Large intestine (tissue), 12 donors: ENCODE measurements at places on chromosomes 4 and X. TPM values are rescaled to one million over a fixed set of nuclear protein-coding genes. Genes with fewer than 3 reads are reported as not detected.
A peak's percentile ranks its signal among the peaks of the same experiment; 100 is the strongest.

DNA sequence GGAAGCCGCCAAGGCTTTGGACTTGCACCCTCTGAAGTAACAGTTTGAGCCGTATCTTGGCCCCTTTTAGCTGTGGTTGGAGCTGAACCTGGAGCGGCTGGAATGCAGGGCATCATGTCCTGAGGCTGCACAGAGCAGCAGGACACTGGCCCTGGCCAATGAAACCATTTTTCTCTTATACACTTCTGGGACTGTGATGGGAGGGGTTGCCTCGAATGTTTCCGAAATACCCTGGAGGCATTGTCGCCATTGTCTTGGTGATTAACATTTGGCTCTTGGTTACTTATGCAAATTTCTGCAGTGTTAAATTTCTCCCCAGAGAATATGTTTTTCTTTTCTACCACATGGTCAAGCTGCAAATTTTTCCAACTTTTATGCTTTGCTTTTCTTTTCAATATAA, 137.2 kb downstream of the MAGEC1 start:
- no peaks in the 10 kb centered on the region for H3K27me3 ChIP-seq
- H3K27ac ChIP-seq: no peak overlapping the region
- no peak overlapping the region for H3K4me3 ChIP-seq
- no peaks in the 10 kb centered on the region for H3K36me3 ChIP-seq

GRCh38 chrX:80388206-80388605, 32.0 kb upstream of the TENT5D start:
- H3K27ac ChIP-seq: no peak overlapping the region
- no peak overlapping the region for H3K4me3 ChIP-seq
- DNase-seq: no peak
- H3K27me3 ChIP-seq: no peaks in the 10 kb centered on the region
- no peaks in the 10 kb centered on the region for H3K4me1 ChIP-seq
- H3K36me3 ChIP-seq: no peaks in the 10 kb centered on the region

GRCh38 chrX:15600745-15601144, at the start of gene ACE2:
TSS of gene ACE2 (minus strand) at chrX:15600960. CDS start at chrX:15600911, 49 bp downstream.
- no peaks in the 10 kb centered on the region for H3K36me3 ChIP-seq
- peaks cover 22% of the 10 kb centered on the region for H3K4me1 ChIP-seq
- DNase-seq: peak; percentile 42

DNA sequence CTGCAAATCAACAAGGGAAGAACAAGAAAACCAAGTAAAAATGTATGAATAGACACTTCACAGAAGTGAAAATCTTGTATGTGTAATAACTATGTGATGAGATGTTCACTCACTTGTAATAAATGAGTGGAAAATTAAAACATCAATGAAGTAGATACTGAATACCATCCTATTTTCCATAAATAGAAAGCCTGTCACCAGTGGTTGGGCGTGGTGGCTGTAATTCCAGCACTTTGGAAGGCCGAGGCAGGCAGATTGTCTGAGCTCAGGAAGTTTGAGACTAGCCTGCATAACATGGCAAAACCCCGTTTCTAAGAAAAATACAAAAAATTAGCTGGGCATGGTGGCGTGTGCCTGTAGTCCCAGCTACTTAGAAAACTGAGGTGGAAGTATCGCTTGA, 53.5 kb upstream of the SOD3 start:
- H3K4me3 ChIP-seq: no peak overlapping the region
- no peaks in the 10 kb centered on the region for H3K27me3 ChIP-seq
- H3K36me3 ChIP-seq: no peaks in the 10 kb centered on the region
- H3K4me1 ChIP-seq: no peaks in the 10 kb centered on the region
- DNase-seq: no peak

GRCh38 chrX:2638279-2638678, 52.8 kb upstream of the CD99 start:
- no peak overlapping the region for H3K27ac ChIP-seq
- H3K36me3 ChIP-seq: peaks cover 31% of the 10 kb centered on the region
- no peaks in the 10 kb centered on the region for H3K4me1 ChIP-seq

GRCh38 chrX:120741452-120741851, 111.6 kb upstream of the C1GALT1C1 start:
- H3K27ac ChIP-seq: no peak overlapping the region
- H3K27me3 ChIP-seq: no peaks in the 10 kb centered on the region
- H3K4me3 ChIP-seq: no peak overlapping the region
- DNase-seq: no peak
- no peaks in the 10 kb centered on the region for H3K36me3 ChIP-seq

DNA sequence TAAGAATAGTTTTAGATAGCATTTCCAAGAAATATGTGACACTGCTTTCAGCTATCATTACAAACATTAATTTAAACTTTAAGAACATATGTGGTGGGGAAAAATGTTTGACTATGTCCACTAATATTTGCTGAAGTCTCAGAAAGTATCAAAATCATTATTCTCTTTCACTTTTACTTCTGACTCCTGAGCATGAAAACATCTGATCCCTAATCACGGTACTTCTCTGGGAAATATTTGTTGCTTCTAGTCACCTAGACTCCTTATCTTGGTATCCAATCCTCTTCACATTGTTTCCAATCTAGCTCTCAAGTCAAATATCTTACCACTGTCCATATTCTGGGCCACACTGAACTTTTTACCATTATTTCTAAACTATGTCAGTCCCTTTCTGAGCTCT, 10.8 kb downstream of the NUDT6 start:
- no peak overlapping the region for H3K27ac ChIP-seq
- DNase-seq: no peak
- no peak overlapping the region for H3K4me3 ChIP-seq
- H3K4me1 ChIP-seq: no peaks in the 10 kb centered on the region
- peaks cover 2% of the 10 kb centered on the region for H3K36me3 ChIP-seq

DNA sequence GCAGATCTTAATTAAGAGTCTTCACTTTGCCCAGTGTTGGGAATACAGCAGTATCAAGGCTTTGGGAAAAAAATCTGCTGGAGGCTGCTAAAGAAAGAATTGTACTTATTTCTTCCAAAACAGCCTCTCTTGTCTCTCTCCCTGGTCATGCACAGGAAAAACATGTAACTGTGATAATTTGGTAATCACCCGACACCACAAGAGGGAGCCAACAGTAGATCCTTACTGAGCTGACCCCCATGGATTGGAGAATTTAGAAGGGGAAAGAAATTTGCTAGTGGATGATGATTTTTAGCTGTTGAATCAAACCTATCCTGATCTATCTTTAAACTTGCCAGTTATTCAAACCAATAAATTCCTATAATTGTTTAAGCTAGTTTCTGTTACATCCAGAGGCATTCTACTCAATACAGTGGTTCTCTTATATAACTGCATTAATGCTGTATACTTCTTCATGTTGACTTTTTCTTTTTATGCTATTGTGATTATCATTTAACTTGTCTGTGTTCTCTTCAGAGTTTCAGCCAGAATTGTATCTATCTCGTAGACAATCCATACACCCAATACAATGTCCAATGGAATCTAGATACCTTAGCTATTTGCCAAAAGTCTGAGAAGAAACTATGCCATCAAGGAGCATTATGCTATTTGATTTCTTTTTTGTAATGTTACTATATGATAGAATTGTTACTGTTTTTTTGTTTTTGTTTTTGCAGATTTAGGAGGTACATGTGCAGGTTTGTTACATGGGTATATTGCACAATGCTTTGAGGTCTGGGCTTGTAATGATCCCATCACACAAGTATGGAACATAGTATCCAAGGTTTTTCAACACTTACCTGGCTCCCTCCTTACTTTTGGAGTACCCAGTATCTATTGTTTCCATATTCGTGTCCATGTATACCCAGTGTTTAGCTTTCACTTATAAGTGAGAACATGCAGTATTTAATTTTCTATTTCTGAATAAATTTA, 31.3 kb upstream of the ARHGEF38 start:
- DNase-seq: peak; percentile 52
- H3K4me3 ChIP-seq: no peak overlapping the region
- H3K36me3 ChIP-seq: no peaks in the 10 kb centered on the region
- no peaks in the 10 kb centered on the region for H3K27me3 ChIP-seq
- no peak overlapping the region for H3K27ac ChIP-seq

The TMPRSS11A gene
- 0.04 TPM for polyA plus RNA-seq

DNA sequence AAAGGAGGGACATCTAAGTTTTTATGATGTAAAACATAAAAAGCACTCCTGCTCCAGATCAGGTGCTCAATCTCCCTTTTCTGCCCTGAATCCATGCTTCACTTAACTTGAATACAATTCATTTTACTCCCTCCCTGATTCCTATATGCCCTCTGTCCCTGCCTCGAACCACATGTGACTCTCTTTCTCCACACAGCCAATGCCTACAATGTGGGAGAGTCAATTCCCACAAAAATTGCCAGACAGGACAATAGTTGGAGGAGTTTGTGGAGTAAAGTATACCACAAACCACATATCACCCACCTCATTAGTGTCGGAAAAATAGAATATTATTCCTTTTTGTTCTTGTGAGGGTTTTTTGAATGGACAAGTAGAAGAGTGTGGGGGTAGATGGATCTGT, 9.7 kb downstream of the AMMECR1 start:
- peaks cover 9% of the 10 kb centered on the region for H3K4me1 ChIP-seq
- no peaks in the 10 kb centered on the region for H3K36me3 ChIP-seq
- no peaks in the 10 kb centered on the region for H3K27me3 ChIP-seq

The ADH1A gene
- 1.3 TPM for polyA plus RNA-seq

The RBMXL3 gene
- not detected for polyA plus RNA-seq

DNA sequence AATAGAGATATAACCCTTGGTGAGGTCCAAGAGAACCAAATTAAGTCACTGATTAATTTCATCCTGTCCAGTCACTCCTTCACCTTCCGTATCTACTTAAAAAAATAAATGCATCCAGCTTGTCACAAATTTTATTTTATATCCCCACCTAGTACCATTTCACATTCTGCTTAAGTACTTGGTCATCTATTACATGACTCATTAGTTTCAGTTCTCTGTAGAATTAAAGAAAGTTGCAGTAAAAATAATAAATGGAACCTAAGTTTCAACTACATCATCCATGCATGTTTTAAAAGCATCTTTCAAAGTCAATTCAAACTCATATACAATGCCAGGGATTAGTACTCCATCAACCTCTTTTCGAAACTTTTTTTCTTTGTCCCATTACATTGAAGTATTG, 130.2 kb downstream of the SH2D1A start:
- no peak for DNase-seq
- H3K4me1 ChIP-seq: no peaks in the 10 kb centered on the region
- H3K4me3 ChIP-seq: no peak overlapping the region
- H3K36me3 ChIP-seq: no peaks in the 10 kb centered on the region
- H3K27ac ChIP-seq: no peak overlapping the region

DNA sequence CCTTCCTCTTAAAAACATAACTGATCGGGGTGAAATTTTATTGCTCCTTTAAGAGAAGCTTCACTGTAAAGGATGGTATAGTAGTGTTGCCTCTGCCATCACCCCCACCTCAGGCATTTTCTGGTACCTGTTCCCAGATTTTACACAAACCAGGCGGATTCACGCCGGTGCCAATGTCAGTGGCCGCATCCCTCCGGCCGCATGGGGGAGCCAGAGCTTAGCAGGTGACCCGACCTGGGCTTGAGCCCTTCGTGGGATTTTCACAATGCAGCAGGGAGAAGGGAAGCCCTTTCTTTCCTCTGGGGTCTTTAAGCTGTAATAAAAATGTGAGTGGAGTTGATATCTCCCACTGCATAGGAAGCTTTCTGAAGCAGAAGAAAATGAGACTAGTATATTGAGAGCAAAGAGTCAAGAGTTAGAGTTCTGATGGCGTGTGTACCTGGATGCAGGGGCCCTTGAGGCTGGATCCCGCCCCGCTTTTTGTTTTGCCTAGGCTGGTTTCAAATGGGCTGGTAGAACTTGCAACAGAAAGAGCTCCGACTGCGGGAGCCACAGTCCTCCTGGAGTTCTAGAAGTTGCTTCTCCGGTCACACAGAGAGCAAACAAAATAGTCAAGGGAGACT, 59.4 kb downstream of the POLR2B start:
- H3K36me3 ChIP-seq: peaks cover 1% of the 10 kb centered on the region
- H3K4me1 ChIP-seq: no peaks in the 10 kb centered on the region
- DNase-seq: peak; percentile 43
- no peak overlapping the region for H3K27ac ChIP-seq

GRCh38 chrX:15815779-15816437, 25.6 kb downstream of the ZRSR2 start:
- H3K36me3 ChIP-seq: peaks cover 26% of the 10 kb centered on the region
- H3K27ac ChIP-seq: no peak overlapping the region
- H3K4me3 ChIP-seq: no peak overlapping the region

DNA sequence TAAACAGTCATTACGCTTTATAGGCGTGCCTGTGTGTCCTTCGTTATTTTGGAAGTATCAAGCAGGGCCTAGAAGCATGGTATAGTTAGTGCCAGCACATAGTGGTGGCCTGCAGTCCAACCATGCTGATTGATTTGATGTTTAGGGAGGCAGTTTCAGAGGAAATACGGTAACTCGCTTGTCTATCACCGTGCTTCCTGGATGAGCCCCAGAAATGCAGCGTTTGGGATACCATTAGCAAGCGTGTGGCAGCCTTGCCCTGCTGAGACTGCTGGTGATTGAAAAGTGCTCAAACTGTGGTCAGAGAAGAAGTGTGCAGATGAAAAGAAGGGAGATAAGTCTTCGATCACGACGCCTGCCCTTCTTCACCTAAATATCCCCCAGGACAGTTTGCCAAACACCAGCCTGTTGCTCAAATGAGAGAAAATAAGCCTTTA, 158.4 kb downstream of the CHIC2 start:
- peak overlapping the region; percentile 36 for H3K27ac ChIP-seq
- no peaks in the 10 kb centered on the region for H3K36me3 ChIP-seq
- peaks cover 22% of the 10 kb centered on the region for H3K4me1 ChIP-seq
- DNase-seq: no peak
- peaks cover 12% of the 10 kb centered on the region for H3K27me3 ChIP-seq

GRCh38 chrX:2829469-2830246, 928 bp downstream of the GYG2 start:
- no peak overlapping the region for H3K27ac ChIP-seq
- H3K4me3 ChIP-seq: peak overlapping the region; percentile 40
- no peaks in the 10 kb centered on the region for H3K4me1 ChIP-seq
- DNase-seq: no peak
- no peaks in the 10 kb centered on the region for H3K27me3 ChIP-seq

The ANOS1 gene
- 5.9 TPM for polyA plus RNA-seq

- no peaks in the 10 kb centered on the region for H3K36me3 ChIP-seq
- no peak overlapping the region for H3K27ac ChIP-seq
- H3K4me1 ChIP-seq: peaks cover 10% of the 10 kb centered on the region
- no peak for DNase-seq
These were observed 3.3 kb upstream of the MYOZ2 start for GRCh38 chr4:119132306-119132705.

DNA sequence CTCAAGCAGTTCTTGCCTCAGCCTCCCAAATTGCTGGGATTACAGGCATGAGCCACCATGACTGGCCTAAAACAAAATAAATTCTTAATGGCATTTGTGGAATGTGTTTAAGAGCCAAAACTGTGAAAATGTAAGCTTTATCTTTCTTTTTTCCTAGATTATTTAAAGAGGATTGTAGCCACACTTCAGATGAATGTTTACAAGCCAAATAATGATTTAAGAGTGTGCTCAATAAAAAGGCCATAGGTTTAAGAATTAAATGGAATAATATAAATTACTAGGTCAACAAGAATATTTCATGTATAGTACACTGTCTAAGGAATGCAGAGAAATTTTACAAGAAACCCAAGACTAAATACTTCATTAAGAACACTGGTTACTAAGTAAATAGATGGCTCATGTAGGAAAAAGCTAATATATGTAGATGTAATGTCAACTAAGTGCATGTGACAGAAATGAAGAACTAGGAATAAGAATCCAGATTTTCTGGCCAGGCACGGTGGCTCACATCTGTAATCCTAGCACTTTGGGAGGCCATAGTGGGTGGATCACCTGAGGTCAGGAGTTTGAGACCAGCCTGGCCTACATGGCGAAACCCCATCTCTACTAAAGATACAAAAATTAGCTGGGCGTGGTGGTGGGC, 21.3 kb upstream of the UGDH start:
- DNase-seq: no peak
- no peaks in the 10 kb centered on the region for H3K4me1 ChIP-seq
- H3K27ac ChIP-seq: no peak overlapping the region
- H3K4me3 ChIP-seq: no peak overlapping the region
